ENCODE measurements at places on chromosomes 1 and 21. TPM values are rescaled to one million over a fixed set of nuclear protein-coding genes. Genes with fewer than 3 reads are reported as not detected.

The PCSK9 gene
- total RNA-seq = 18.3 TPM

- ATAC-seq = no peak
These were observed at the start of gene EPS8L3 for GRCh38 chr1:109763646-109764415. EPS8L3 (minus strand) TSS chr1:109763923; CDS start chr1:109761749, 2,174 bp downstream.

DNA sequence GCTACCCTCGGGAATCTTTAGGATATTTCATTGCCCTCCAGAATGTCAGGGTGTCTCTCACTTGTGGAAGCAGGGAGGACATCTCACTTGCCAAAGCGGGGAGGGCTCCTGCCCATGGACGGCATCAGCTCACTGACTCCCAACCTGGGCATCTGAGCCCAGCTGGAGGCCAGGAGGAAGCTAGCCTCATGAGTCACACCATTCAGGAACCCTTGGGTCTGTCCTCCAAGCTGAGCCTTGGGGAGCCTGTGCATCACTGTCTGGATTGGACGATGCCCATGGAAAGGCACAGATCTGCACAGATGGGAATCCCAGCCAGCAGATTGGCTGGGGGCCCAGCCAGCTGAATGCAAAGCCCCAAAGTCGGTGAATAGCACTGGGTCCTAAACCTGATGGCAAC lies 25.2 kb downstream of the WNT3A start:
- no peak for ATAC-seq

- ATAC-seq = peak; percentile 74
These were observed 67.6 kb downstream of the MAP3K21 start for GRCh38 chr1:233394860-233395717.

DNA sequence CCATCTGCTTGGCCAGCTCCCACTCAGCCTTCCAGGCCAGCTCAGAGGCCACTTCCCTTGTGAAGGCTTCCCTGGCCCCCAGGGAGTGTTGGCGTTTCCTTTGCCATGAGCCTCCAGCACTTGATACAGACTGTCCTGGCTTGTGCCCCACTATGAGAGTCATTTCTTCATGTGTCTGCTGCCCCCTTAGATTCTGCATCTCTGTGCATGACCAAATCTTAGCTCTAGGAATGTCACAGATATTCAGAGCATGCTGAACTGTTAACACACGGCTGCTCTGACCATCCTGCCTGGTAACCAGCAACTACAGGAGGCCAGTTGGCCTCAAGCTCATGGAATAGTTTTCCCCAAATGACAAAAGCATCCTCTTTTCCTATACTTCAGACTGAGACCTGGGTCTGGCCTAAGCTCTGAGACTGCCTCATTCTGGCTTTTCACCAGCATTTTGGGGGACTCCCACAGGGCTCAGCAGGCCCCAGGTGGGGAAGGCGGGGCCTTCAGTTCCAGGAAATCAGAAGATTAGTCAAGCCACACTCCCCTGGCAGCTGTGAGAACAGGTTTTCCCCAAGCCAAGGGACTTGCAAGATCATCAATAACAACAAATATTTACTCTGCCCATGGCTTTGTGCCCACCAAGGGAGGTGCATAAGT lies 182.6 kb upstream of the EDN2 start:
- peak; percentile 33 for ATAC-seq
